ENCODE measurements at places on chromosomes 4 and X.

DNA sequence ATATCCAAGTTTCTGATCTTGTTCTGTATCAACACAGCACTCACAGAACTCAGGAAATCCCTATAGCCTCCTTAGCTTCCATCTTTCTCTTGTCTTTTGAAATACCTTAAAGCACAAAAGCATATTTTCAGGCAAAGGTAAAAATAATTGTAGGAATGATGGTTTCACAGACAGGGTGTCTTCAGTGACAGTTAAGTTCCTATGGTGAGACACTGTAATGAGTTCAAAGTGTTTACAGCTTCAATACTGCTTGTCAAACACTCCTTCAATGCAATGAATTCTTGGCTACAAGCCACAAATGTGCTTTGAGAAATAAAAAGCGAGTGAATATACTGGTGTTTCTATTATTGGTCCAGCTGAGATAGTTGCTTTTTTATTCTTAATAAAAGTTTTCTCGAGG is 466.0 kb downstream of the DMD start:
- DNase-seq: no peak

DNA sequence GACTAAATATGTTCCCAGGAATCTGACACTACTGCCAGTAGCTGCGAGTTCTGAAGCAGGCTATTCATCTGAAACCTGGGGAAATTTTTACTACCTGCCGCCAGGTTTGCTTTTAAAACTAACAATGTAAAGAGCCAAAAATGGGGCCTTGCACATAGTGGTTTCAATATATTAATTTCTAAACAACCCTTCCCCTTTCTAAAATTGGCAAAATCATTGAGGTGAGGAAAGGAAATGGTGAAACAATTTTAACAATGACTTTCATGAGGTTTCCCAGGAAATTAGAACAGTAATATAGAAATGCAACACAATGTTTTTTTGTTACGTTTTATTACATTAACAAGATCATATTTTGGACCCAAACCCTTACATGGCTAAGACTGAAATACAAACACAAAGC is 21.3 kb downstream of the FANCB start:
- DNase-seq: no peak

- DNase-seq: no peak
Observed at GRCh38 chr4:104772849-104773248, 278.2 kb upstream of the CXXC4 start.

- DNase-seq: no peak
Observed at GRCh38 chrX:17376431-17377077, 1.6 kb downstream of the NHS start.

GRCh38 chr4:6221851-6222760 is 21.8 kb upstream of the JAKMIP1 start:
- DNase-seq: no peak

DNA sequence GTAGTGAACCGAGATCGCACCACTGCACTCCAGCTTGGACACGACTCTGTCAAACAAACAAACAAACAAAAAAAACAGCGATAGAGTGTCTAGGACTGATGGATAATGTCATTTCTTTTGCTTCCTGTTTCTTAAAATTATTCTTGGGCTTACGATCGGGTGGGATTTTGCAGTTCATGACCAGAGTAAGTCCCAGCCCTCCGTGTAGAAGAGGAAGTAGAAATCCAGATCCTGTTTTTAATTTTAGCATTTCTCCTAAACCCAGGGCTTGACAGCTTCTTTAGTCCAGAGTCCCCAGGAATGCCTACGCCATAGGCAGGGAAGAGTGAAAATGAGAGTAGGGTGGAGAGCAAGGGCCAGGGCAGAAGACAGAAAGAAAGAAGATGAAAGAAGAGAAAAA is 94.3 kb downstream of the HPRT1 start:
- DNase-seq: no peak

- DNase-seq: no peak
Observed at GRCh38 chr4:52670739-52671138, 11.6 kb upstream of the USP46 start.

- DNase-seq: no peak
Observed at GRCh38 chr4:20287246-20287645, 35.5 kb downstream of the SLIT2 start.

DNA sequence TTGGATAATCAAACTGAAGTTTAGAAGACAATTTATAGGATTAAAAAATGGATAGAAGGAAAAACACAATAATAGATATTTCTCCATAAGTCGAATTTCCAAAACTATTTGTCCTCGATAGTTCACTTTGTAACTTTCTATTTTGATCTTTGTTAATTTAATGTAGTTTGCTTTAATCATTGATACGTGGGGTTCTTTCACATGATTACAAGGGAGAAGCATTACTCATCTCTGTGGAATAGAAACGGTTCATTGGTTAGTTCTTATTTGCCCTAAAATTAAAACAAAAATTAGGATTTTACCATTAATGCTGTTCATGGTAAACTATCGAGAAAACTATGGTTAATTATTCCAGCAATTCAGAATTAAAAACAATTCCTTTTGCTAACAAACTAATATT is 2.1 kb downstream of the TET2 start:
- no peak for DNase-seq

- no peak for DNase-seq
Observed at GRCh38 chr4:154065368-154065767, 276.5 kb upstream of the SFRP2 start.

DNA sequence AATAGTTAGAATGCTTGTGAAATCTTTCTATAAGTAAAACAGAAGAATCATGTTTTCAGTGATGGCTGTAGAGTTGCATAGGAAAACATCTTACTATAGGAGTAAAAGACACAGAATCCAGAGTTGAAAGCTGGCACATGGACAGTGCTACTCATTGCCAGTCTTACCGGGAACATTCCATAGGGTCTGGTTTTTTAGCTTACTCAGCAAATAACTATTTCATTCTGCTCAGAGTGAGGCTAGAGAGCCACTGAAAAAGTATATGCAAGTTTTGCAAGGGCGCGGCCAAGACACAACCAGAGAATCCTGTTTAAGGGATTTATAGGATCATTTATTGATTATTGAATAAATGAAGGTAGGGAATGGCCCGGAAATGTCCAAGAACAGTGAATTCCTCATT is 60.3 kb downstream of the MTHFD2L start:
- DNase-seq: no peak

- no peak for DNase-seq
Observed at GRCh38 chrX:77493677-77494553, 46.7 kb downstream of the FGF16 start.

GRCh38 chr4:101205916-101206315 is 141.4 kb downstream of the PPP3CA start:
- DNase-seq: no peak

GRCh38 chr4:165217325-165217724 is 10.0 kb downstream of the KLHL2 start:
- no peak for DNase-seq

- DNase-seq: no peak
Observed at GRCh38 chr4:26542991-26543390, 40.9 kb upstream of the TBC1D19 start.
